IgD-negative memory B cell (primary cell): ENCODE measurements at places on chromosomes 7 and 10. TPM values are rescaled to one million over a fixed set of nuclear protein-coding genes. Genes with fewer than 3 reads are reported as not detected.

The HYAL4 gene
- polyA plus RNA-seq = not detected

The CASTOR2 gene
- not detected for polyA plus RNA-seq

The PKD2L1 gene
- not detected for polyA plus RNA-seq

The EXOC6 gene
- 12.4 TPM for polyA plus RNA-seq

The TMEM236 gene
- polyA plus RNA-seq = not detected

The C10orf67 gene
- not detected for polyA plus RNA-seq

The SFRP4 gene
- polyA plus RNA-seq = not detected

The OR6B1 gene
- not detected for polyA plus RNA-seq

The HOXA5 gene
- not detected for polyA plus RNA-seq

The SEMA3D gene
- not detected for polyA plus RNA-seq

The C10orf105 gene
- polyA plus RNA-seq = not detected

The ASB13 gene
- polyA plus RNA-seq = 6.6 TPM

The LRRC4 gene
- polyA plus RNA-seq = not detected

The KAZALD1 gene
- polyA plus RNA-seq = not detected

The CYP2C18 gene
- polyA plus RNA-seq = not detected

The OR6V1 gene
- polyA plus RNA-seq = not detected

The HMX2 gene
- not detected for polyA plus RNA-seq

The WIPF3 gene
- polyA plus RNA-seq = not detected

The GRM3 gene
- polyA plus RNA-seq = not detected

The MRLN gene
- polyA plus RNA-seq = not detected

The CCDC201 gene
- not detected for polyA plus RNA-seq

The CYP2C9 gene
- polyA plus RNA-seq = not detected

The SPDYE5 gene
- 0.24 TPM for polyA plus RNA-seq

The C10orf62 gene
- polyA plus RNA-seq = not detected

The LIPF gene
- polyA plus RNA-seq = not detected

The CLCN1 gene
- polyA plus RNA-seq = not detected

The CALML3 gene
- not detected for polyA plus RNA-seq

The GIMAP4 gene
- polyA plus RNA-seq = 16.2 TPM

The GPR85 gene
- not detected for polyA plus RNA-seq

The NCF1 gene
- 313 TPM for polyA plus RNA-seq

The SEMA3C gene
- polyA plus RNA-seq = not detected

The HTRA1 gene
- not detected for polyA plus RNA-seq

The CPN1 gene
- polyA plus RNA-seq = not detected

The PIP gene
- not detected for polyA plus RNA-seq

The ZNRF2 gene
- 1.9 TPM for polyA plus RNA-seq

The MLXIPL gene
- polyA plus RNA-seq = not detected

The RBM20 gene
- polyA plus RNA-seq = not detected

The TRUB1 gene
- 14.6 TPM for polyA plus RNA-seq

The PYROXD2 gene
- 0.58 TPM for polyA plus RNA-seq
